Activated naive CD8-positive, alpha-beta T cell treated with anti-CD3 and anti-CD28 coated beads, Interleukin-2, amount 50 U/mL, for 24 hours (primary cell): ENCODE measurements at places on chromosomes 7 and 10.

- peaks cover 18% of the 10 kb centered on the region for H3K36me3 ChIP-seq
- H3K4me1 ChIP-seq = peaks cover 19% of the 10 kb centered on the region
- peak overlapping the region; percentile 65 for H3K4me3 ChIP-seq
- peaks cover 55% of the 10 kb centered on the region for H3K27me3 ChIP-seq
- peak; percentile 66 for DNase-seq
These were observed 2.0 kb downstream of the CYP26C1 start for GRCh38 chr10:93062514-93063143.

- DNase-seq = no peak
- no peak overlapping the region for H3K27ac ChIP-seq
- H3K4me1 ChIP-seq = no peaks in the 10 kb centered on the region
- peaks cover 22% of the 10 kb centered on the region for H3K27me3 ChIP-seq
- no peak overlapping the region for H3K4me3 ChIP-seq
These were observed 68.7 kb upstream of the SEC61G start for GRCh38 chr7:54827734-54828133.

DNA sequence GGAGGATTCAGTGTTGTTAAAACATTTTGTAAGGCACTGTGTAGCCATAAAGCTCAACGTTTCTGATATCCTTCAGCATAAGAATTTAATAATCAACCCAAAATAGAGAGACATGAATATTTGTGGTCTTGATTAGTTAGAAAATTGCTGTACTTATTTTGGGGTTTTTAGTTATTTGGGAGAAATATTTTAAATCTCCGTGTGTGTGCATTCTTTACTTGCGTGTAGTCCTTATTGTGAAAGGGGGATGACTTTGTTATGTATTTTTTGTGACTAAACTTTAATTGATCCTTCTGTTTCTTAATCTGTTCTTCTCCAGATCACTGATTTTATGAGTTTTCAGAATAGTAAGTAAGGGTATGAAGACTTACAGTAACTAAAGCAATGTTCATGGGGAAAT is 81.2 kb downstream of the ZNRF2 start:
- no peaks in the 10 kb centered on the region for H3K27me3 ChIP-seq
- peaks cover 4% of the 10 kb centered on the region for H3K4me1 ChIP-seq
- no peak overlapping the region for H3K4me3 ChIP-seq

DNA sequence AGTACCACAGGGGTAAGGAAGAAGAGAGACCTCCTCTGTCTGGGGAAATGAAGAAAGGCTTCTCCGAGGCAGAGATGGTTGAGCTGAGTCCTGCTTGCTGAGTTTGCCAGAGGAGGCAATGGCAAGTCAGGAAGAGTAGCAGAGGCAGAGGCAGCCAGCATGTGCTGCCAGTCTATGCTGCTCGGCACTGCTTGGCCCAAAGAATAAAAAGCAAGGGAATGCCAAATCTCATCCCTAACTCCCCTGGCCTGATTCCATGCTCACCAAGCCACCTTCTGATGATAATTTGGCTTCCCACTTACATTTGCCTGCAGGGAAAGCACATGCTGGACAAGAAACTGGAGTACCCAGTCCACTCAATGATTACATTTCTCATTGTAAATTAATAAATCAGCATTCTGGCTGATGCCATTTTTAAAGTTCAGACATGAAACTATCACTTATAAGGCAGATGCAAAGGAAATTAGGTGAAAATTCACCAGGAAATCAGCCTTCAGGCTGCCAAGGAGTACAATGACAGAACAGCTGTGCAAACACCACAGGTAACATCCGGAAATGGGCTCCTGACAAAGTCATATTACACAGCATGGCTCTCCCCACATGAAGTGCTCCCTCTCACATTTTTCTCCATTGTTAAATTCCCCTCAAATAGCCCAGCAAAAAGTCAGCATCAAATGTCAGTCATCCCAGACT is 245.9 kb downstream of the MTERF1 start:
- H3K27me3 ChIP-seq = no peaks in the 10 kb centered on the region
- H3K36me3 ChIP-seq = no peaks in the 10 kb centered on the region
- H3K4me1 ChIP-seq = no peaks in the 10 kb centered on the region

DNA sequence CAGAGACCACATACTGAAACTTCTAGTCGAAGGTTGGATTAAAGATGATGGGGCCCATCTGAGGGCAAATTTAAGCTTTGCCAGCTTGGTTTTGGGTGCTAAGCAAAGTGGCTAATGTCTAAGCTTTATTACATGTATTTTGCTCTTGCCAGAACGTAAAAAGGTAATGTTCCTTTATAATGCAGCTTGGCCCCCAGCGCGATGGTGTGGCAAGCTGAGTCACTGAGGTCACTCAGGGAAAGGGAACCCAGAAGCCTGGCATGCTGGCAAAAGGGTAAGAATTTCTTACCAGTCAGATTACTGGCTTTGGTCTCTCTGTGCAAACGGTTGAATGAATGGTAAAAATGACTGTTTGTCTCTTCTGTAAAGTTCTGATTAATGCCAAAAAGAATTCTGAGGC is 158.3 kb upstream of the KCND2 start:
- H3K27ac ChIP-seq = no peak overlapping the region
- H3K4me3 ChIP-seq = no peak overlapping the region
- H3K4me1 ChIP-seq = no peaks in the 10 kb centered on the region

- no peak overlapping the region for H3K4me3 ChIP-seq
- H3K4me1 ChIP-seq = no peaks in the 10 kb centered on the region
- H3K27me3 ChIP-seq = no peaks in the 10 kb centered on the region
- H3K36me3 ChIP-seq = no peaks in the 10 kb centered on the region
- H3K27ac ChIP-seq = no peak overlapping the region
- no peak for DNase-seq
These were observed 423.8 kb downstream of the GFRA1 start for GRCh38 chr10:115849197-115849596.

- H3K27ac ChIP-seq = no peak overlapping the region
- H3K36me3 ChIP-seq = no peaks in the 10 kb centered on the region
- no peak overlapping the region for H3K4me3 ChIP-seq
These were observed 200.1 kb downstream of the DOCK4 start for GRCh38 chr7:112006071-112006470.

DNA sequence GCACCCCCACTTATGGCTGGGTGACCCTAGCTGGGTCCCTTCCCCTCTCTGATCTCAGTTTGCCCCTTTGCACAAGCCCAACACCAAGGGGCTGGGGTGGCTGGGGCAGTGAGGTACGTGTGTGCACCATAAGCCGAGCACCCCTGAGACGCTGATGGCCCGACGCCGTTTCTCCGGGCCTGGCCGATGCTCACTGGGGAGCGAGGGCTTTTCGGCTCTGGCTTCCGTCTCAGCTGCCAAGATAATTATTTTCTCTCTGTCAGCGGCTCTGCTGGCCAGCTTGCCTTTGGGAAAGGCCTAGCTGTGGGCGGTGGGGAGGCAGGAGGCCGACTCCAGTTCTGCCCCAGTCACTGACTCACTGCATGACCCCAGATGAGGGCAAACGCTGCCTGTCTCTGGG is 91.0 kb downstream of the ZMIZ1 start:
- H3K27ac ChIP-seq = no peak overlapping the region
- H3K4me3 ChIP-seq = no peak overlapping the region
- DNase-seq = no peak

- H3K4me1 ChIP-seq = no peaks in the 10 kb centered on the region
- H3K4me3 ChIP-seq = no peak overlapping the region
- H3K36me3 ChIP-seq = no peaks in the 10 kb centered on the region
- DNase-seq = no peak
- no peak overlapping the region for H3K27ac ChIP-seq
These were observed 63.6 kb upstream of the INSIG1 start for GRCh38 chr7:155234158-155234492.

DNA sequence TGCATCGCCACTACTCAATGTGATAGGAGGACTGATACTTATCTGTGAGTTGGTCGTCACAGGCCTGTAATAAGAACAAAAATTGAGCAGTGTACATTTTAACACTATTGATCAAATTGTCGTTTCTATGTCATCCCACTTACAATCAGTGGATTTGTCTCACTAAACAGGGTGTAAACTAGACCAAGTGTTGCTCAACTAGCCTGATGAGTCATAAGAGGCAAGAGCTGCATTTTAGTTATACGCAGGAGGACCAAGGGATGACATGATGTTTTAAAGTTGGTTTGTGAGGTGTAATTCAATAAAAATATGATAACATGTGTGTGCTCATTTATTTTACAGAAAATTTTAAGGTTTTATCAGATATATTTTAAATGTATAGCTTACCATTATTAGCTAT is 1239.2 kb downstream of the REEP3 start:
- no peak overlapping the region for H3K27ac ChIP-seq
- DNase-seq = no peak
- H3K4me1 ChIP-seq = no peaks in the 10 kb centered on the region
- H3K36me3 ChIP-seq = no peaks in the 10 kb centered on the region
- H3K27me3 ChIP-seq = no peaks in the 10 kb centered on the region

DNA sequence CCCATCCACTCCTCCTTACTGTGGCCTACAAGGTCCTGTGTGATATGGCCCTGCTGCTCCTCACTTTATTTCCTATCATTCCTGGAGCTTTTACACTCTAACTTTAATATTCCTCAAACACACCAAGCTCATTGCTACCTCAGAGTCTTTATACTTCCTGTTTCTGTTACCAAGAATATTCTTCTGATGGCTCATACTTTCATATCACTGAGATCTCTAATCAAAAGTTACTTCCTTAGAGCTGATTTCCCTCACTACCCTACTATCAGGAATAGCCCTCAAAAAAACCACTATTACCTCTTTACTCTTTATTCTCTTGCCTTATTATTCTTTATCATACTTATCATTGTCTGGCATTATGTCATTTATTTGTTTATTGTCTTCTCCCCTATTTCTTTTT is 5.8 kb upstream of the PPP3CB start:
- DNase-seq = no peak
- H3K27me3 ChIP-seq = no peaks in the 10 kb centered on the region
- no peak overlapping the region for H3K4me3 ChIP-seq
- peaks cover 24% of the 10 kb centered on the region for H3K4me1 ChIP-seq

DNA sequence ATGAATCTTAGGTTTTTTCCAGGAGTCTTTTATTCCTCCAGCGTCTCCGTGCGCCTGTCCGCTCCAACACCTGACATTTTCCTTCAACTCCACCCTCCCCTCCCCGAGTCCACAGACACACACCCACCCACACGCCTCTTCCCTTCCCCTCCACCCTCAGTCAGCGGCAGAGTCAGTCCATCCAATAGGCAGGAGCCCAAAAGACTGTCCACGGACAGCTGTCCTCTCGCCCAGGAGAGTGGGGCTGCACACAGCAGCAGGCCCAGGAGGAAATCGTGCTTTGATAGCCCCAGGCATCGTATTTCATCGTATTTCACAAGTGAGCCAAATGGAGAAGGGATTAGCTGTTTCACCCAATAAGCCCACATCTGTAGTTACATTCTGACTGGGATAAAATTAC is 285.1 kb downstream of the ZEB1 start:
- peaks cover 2% of the 10 kb centered on the region for H3K27me3 ChIP-seq
- no peak for DNase-seq
- peak overlapping the region; percentile 79 for H3K4me3 ChIP-seq

GRCh38 chr7:100155553-100156317 is 2.8 kb downstream of the TRAPPC14 start:
- peak overlapping the region; percentile 86 for H3K27ac ChIP-seq
- no peak overlapping the region for H3K4me3 ChIP-seq
- peaks cover 31% of the 10 kb centered on the region for H3K36me3 ChIP-seq
- no peaks in the 10 kb centered on the region for H3K27me3 ChIP-seq
- DNase-seq = no peak
- H3K4me1 ChIP-seq = peaks cover 45% of the 10 kb centered on the region

GRCh38 chr10:126387041-126387921 is 996 bp downstream of the ADAM12 start:
- peak; percentile 27 for DNase-seq
- peaks cover 4% of the 10 kb centered on the region for H3K4me1 ChIP-seq
- H3K36me3 ChIP-seq = no peaks in the 10 kb centered on the region
- peaks cover 43% of the 10 kb centered on the region for H3K27me3 ChIP-seq
- H3K4me3 ChIP-seq = peak overlapping the region; percentile 46
- no peak overlapping the region for H3K27ac ChIP-seq

GRCh38 chr10:63392224-63392623 is 73.6 kb downstream of the JMJD1C start:
- DNase-seq = no peak
- H3K4me3 ChIP-seq = no peak overlapping the region
- H3K36me3 ChIP-seq = peaks cover 29% of the 10 kb centered on the region

- no peak overlapping the region for H3K27ac ChIP-seq
- no peak overlapping the region for H3K4me3 ChIP-seq
- no peaks in the 10 kb centered on the region for H3K36me3 ChIP-seq
- peaks cover 6% of the 10 kb centered on the region for H3K4me1 ChIP-seq
- H3K27me3 ChIP-seq = no peaks in the 10 kb centered on the region
These were observed 55.2 kb upstream of the GDF10 start for GRCh38 chr10:47244560-47245500.

DNA sequence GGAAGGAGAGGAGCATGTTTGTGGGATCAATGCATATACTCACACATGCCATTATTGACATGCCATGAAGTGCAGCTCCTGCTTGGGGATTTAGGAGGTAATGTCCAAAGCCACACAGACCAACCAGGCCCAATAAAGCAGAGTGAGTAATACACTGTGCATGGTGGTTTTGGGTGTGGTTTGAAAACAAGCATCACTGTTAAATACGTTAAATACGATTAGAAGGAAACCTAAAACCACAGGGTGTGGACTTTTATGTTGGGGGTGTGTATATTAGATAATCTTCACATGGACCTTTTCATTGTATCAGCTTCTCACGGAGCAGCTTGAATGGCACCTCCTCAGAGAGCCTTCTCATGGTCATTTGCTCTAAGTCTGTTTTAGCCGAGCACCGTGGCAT is 10.4 kb upstream of the EIF3A start:
- no peak overlapping the region for H3K4me3 ChIP-seq
- H3K27ac ChIP-seq = peak overlapping the region; percentile 76
- H3K27me3 ChIP-seq = no peaks in the 10 kb centered on the region
- no peaks in the 10 kb centered on the region for H3K36me3 ChIP-seq

- peaks cover 64% of the 10 kb centered on the region for H3K36me3 ChIP-seq
- no peak for DNase-seq
- peaks cover 4% of the 10 kb centered on the region for H3K27me3 ChIP-seq
- H3K27ac ChIP-seq = peak overlapping the region; percentile 99
- peak overlapping the region; percentile 99 for H3K4me3 ChIP-seq
- H3K4me1 ChIP-seq = peaks cover 69% of the 10 kb centered on the region
These were observed 825 bp downstream of the MRPL32 start for GRCh38 chr7:42932811-42933591.

DNA sequence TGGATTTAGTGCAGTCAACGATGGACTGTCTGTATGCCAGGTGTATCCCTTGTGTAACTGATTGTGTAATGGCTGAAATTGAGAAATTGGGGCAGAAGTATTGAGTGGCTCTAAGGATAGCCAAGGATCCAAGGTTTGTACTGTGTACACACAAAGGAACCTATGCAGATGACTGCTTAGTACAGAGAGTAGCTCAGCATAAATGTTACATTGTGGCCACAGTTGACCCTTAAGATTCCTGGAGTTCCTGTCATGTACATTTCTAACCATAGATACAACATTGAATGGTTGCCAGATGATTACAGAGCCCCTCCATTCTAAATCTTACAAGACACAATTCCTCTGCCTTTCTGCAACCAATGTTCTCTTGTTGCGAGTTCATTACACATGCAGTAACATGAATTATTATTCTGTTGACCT is 25.3 kb downstream of the CCDC126 start:
- no peak overlapping the region for H3K27ac ChIP-seq
- H3K36me3 ChIP-seq = peaks cover 19% of the 10 kb centered on the region
- DNase-seq = no peak
- no peaks in the 10 kb centered on the region for H3K27me3 ChIP-seq
